ENCODE measurements at places on chromosomes 11 and 22.

DNA sequence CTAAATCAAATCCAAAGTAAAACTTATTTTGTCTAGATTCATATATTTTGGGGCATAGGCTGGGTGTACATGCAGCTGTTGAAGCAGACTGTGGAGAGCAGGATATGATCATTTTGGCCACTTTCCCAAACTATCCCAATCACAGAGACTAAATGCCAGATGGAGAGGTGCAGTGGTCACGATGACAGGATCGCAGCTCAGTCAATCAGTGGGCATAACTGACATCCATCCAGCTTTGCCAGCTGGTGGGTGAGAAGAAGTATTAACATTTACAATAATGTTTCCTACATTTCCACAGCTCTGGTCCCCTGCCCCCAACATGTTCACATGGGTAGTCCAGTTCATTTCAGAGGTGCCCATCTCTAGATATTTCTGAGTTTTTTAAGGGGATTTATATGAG, 255.5 kb upstream of the SESN3 start:
- no peak for DNase-seq

- DNase-seq = no peak
Measured at GRCh38 chr11:74909385-74909784, 39.5 kb downstream of the XRRA1 start.

DNA sequence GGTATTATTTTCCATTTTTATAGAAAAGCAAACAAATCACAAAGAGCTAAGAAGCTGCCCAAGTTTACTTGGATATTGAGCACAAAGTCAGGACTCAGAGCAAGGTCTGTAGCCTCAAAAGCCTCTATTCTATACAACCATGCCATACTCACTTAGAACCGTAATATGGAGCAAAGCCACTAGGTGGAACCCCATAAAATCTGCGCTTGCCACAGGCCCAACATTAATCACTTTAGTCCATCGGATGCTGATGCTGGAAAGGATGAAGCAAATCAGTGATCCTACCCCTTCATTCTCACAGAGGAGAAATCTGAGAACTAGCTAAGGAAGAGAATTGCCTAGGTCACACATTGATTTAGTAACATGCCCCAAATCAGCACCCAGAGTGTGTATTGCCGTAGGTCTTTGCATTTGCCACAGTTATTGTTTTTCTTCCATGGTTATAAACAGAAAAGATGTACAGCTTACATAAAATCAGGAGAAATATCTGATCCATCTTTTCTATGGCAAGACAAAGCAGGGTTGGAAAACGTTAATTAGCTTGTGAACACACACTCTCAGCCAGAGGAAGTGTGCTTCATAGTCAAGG, 56.7 kb upstream of the RAB38 start:
- peak; percentile 24 for DNase-seq

DNA sequence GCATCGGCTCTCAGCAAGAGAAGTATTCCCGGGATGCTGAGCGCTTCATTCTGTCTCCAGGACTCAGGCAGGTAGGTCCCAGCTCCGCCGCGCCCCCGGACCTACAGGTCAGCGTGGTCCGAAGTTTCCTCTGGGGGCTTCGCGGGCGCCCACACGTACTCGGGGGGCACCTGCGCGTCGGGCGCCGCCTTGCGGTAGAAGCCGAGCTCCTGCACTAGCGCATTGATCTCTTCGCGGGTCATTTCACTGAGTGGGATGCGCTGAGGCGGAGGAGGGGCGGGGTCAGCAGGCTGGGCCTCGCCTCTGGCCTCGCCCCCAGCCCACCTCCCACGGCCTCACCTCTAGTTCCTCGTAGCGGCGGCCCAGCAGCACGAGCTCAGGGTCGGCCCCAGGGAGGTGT, 2.5 kb downstream of the SELENOM start:
- peak; percentile 23 for DNase-seq

DNA sequence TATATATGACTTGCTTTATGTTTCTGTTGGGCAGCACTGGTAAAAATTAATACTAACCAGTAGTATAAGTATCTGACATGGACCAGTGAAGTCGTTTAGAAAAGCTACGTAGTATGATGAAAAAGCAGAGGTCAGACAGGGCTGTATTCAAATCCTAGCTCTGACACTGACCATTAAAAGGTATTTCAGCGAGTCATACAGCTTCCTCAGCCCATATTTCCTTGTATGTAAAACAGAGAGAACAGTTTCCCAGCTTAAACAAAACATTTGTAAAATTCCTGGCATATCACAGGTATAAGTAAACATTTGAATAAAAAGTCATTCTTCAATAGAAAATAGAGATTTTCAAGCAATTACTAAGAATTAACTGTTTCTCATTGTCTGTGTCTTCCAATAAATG, 4.2 kb downstream of the NOX4 start:
- DNase-seq = no peak

- DNase-seq = no peak
Measured at GRCh38 chr11:30365793-30366517, 43.1 kb downstream of the ARL14EP start.

DNA sequence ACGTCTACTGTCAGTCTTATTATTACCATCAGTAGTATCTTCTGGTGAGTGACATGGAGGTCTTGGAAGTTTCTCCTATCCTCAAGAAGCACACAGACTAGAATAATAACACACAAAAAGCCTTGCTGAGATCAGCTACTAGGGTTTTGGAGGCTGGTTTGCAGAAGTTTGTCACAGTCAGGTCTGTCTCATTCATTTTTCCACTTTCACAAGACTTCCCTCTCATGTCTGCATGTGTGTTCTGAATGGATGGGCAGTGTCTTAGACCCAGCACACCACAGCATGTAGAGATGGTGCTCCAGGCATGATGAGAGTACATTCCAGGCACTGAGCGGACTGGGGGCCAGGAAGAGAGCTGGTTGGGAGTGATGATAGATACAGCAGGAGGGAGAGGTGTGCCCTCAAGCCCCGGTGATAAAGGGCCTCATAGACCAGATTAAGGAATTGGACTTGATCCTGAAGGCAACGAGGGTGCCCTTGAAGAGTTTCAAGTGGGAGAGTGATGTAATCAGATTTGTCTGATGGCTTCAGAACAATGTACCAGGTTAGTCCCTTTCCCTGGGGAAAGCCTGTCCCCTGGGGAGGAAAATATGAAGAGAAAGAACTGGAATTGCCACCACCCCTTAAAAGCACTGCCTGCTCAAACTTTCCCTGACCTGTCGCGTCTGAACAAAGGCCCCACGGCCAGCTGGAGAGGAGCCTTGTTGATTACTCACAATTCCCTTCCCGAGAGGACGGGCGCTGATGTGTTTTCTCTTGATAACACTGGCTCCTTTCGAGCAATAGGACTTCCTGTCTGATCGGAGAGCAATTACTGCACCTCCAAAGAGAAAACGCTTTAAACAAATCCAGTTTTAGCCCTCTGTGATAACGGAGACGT, 45.1 kb upstream of the LMO2 start:
- no peak for DNase-seq
